Fibroblast of lung (primary cell): ENCODE measurements at places on chromosomes 3 and 15. TPM values are rescaled to one million over a fixed set of nuclear protein-coding genes. Genes with fewer than 3 reads are reported as not detected.

Gene DNAH12
- total RNA-seq, result under 0.01 and 0.17 TPM in 2 replicates

Gene PRRT3
- total RNA-seq, result 1.5 and 3.8 TPM in 2 replicates

- no peak for DNase-seq
Measured at GRCh38 chr3:5035692-5036391, 56.6 kb downstream of the BHLHE40 start.

DNA sequence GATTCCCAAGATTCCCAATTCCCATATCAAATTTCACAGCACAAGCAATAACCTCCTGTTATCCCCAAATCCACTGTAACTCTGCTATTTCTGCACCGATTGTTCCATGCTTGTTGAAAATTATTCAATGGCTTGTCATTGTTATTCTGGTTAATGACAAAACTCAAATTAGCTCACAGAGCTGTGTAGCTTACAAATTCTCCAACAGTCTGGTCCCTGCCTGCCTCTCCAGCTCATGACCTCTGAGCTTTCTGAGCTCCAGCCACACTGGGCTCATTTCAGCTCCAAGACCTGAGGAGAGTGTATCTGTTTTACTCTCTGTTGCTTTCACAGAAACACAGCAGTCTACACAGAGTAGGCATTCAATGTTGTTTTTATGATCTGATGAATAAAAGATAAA, 3.3 kb downstream of the DPPA2 start:
- DNase-seq, result no peak

DNA sequence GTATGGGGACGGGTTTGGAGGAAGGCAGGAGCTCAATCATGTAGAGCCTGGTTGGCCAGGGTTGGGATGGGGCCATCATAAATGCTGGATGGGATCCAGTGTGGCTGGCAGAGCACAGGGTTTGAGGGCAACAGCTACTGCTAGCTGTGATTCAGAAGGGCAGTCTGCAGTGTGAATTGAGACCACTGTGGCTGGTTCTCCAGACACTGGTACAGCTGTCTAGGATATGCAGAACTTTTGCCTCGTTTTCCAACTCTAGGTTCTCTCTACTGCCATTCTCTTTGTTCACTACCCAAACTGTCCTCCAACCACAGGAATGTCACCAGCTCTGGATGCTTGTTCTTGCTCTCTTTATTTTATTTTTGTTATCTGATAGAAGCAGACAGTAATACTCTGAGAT, 543.6 kb downstream of the AGBL1 start:
- no peak for DNase-seq

Gene PLIN1
- 0.50 and 0.51 TPM in 2 replicates for total RNA-seq

DNA sequence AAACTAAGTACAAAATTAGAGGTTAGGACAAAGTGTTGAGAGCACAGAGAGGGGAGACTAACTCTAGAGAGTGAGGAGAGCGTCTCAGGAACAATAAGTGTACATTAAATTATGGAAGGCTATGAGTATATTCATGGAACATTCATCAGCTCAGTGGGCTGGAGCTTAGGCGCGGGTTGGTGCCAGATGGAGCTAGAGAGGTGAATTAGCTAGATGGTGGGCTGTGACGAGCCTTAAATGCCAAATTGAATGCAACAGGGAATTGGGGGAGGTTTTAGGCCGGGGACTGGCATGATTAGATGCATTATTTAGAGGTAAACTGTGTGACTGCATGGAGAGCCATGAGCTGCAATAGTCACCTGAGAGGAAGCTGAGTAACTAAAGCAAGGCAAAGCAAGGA, 97.1 kb downstream of the TMEM108 start:
- DNase-seq, result no peak

DNA sequence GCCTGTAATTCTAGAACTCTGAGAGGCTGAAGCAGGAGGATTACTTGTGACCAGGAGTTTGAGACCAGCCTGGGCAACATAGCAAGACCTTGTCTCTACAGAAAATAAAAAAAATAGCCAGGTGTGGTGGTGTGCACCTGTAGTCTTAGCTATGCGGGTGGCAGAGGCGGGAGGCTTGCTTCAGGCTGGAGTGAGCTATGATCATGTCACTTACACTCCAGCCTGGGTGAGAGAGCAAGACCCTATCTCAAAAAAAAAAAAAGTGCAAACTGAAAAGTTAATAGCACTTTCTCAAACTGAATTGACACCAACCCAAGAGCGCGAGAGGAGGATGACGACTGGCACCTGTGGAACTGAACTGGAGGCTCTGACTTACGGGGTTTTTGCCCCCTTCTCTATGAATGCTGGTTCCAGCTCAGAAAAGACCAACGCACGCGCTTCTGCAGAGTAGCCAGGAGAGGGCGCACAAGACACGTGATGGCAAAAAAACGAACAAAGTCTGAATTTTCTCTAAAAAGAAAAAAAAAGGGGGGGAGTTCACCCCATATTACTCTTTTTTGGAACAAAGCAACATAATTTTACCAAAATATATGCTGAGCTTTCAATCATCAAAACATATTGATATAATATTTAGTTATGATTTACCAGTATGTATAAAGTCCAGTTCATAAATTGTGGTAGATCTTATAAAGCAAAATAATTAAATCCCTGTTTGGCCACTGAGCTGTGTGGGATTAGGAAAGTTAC, 23.7 kb downstream of the CFAP92 start:
- peak; percentile 58 for DNase-seq

DNA sequence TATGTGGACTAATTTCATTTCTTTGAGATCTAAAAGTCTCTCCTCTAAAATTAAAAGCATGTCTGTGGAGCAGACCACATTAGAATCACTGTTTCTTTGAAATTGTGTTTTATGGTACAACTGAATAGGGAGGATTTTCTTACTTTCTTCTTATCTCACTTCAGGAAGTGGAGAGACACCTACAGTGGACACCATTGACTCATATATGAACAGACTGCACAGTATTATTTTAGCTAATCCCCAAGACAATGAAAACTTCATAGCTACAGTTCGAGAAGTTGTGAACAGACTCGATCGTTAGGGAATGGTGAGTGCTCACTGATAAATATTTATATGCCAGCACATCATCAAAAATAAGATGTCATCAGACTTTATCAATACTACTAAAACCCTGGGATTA, 58.3 kb downstream of the HMG20A start:
- DNase-seq, result no peak

GRCh38 chr3:160187288-160187687, 37.9 kb upstream of the C3orf80 start:
- DNase-seq, result no peak

- DNase-seq, result no peak
Measured at GRCh38 chr3:22606938-22607337, 596.2 kb upstream of the UBE2E2 start.

Gene PRTG
- total RNA-seq, result 2.1 and 4.0 TPM in 2 replicates

GRCh38 chr15:51755790-51756189, 4.4 kb downstream of the TMOD2 start:
- DNase-seq, result no peak

Gene STAB1
- total RNA-seq, result under 0.01 TPM in 2 replicates

DNA sequence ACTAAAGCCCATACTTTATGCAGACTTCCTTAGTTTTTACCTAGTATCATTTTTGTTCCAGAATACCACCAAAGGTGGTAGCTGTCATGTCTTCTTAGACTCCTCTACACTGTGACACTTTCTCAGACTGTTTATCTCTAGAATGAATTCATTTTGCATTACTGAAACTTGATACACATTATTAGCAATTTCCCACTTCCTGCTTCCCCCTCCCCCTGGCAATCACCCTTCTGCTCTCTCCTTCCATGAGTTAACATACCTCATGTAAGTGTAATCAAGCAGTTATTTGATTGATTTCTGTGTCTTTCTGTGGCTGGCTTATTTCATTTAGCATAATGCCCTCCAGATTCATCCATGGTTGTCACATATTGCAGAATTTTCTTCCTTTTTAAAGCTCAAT, 204.9 kb downstream of the STAG1 start:
- peak; percentile 29 for DNase-seq

Gene CPLX3
- total RNA-seq, result not detected in 2 replicates

Gene ALG1L2
- total RNA-seq, result 0.50 TPM in 1 of 2 replicates, not detected in the other

GRCh38 chr15:69531665-69532027, 79.0 kb downstream of the RPLP1 start:
- DNase-seq, result no peak

DNA sequence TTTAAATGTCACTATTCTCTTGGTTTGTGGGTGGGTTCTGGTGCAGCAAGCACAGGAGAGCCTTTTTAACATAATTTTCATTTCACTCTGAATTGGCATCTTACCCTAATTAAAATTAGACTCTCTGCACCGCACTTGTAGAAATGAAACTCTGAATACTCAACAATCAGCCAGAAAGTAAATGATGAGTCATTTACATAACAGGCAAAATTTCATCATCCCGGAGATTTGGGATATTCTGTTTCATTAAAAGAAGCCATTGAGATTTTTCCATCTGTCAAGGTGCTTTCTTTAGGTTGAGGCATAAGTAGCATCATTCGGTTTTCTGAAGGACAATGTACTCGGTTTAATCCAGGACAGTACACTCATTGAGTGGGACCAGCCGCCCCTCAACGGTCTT, 111.0 kb downstream of the RFTN1 start:
- peak; percentile 61 for DNase-seq

Gene GOLGA8T
- total RNA-seq, result 0.17 and 0.26 TPM in 2 replicates

Gene PLD1
- 8.2 and 18.8 TPM in 2 replicates for total RNA-seq

DNA sequence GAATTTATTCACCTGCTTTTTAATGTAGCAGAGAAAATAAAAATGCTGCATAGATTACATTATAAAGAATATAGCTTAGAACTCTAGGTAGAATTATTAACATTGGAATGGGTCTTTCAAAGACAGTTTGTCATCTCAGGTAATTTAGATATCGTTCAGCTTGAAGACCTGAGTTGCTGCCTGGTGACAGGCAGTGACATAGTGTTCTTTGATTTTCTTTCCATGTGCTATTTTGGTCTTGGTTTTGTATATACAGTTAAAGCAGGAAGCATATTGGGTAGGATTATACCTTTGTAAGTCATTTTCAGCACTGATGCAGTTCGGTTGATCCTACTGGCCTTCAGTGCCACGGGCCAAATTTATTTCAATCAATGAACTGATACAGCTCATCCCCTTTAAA, 98.7 kb downstream of the BBX start:
- no peak for DNase-seq

Gene THAP10
- 2.3 and 5.0 TPM in 2 replicates for total RNA-seq

Gene RTP1
- under 0.01 TPM in 1 of 2 replicates, not detected in the other for total RNA-seq

- no peak for DNase-seq
Measured at GRCh38 chr3:83868909-83869567, 1089.8 kb upstream of the CADM2 start.

DNA sequence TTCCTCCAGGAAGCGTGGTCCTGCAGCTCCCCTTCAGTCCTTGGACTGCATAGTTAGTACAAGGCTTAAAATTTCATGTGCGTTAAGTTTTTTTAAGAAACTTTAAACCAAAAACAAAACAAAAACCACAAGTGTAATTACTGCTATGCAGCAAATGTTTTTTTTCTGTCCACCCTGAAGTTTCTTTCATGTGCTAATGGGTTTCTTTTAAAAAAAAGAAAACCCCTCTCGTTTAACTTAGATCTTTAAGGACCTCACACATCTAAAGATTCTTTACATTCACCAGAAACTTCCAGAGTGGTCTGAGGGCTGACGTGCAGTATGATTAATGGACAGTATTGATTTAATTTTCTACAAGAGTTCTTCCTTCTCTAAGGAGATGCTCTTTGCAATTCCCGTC, 72.0 kb upstream of the PYGO1 start:
- no peak for DNase-seq

Gene KLF15
- total RNA-seq, result 4.1 and 6.4 TPM in 2 replicates

Gene GREM1
- total RNA-seq, result 113 and 364 TPM in 2 replicates

- peak; percentile 82 for DNase-seq
Measured at GRCh38 chr3:129224984-129225393, 24.4 kb upstream of the COPG1 start.

DNA sequence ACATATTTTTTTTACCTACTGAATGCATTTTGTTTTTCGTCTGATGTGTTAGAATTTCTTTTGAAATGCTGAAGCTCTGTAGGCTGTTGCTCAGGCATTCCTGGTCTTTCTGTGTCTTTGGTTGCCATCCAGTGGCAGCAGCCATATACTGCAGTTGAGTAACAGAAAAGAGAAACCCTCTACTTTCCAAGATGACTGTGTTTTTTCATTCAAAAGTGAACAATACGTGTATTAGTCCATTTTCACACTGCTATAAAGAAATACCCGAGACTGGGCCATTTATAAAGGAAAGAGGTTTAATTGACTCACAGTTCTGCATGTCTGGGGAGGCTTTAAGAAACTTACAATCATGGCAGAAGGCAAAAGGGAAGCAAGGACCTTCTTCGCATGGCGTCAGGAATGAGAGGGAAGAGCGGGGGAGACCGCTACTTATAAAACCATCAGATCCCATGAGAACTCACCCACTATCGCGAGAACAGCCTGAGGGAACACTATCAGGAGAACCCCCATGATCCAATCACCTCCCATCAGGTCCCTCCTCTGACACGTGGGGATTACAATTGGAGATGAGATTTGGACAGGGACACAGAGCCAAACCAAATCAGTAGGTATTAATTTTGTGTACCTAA, 4.7 kb upstream of the GOLGA8B start:
- DNase-seq, result peak; percentile 88

- DNase-seq, result peak; percentile 74
Measured at GRCh38 chr3:37054370-37054769, 61.1 kb downstream of the MLH1 start.

Gene MASP1
- 56.2 and 328 TPM in 2 replicates for total RNA-seq

DNA sequence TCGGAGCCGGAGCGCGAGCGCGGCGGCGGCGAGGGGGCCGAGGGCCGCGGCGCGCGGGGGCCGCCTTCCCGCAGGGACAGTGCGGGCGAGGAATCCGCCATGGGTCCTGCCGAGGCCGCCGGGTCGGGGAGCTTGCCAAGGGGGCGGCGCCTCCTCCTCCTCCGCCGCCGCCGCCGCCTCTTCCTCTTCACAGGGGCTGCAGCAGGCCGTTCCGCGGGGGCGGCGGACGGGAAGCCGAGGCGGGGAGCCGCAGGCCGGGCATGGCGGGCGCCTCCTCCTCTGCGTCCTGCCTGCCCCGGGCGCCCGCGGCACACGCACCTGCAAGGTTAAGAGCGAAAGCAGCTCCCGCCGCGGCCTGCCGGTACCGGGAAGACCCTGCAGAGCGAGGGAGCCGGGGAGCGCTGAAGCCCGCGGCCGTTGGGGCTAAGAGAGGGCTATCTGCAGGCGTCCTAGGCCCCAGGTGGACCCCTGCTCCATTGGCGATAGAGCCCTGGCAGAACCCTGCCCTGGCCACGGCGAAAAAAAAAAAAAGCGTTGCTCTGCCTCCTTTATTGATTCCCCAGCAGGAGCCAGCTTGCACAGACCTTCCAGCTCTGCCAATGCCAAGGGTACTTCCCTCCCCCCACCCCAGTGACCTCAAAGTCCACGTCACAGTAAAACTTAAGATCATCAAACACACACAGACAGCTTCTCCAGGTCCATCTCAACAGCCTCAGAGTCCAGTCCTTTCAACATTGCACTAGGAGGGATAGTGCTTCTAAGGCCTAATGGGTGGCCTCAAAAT, at the start of gene LYSMD2:
Gene LYSMD2 (minus strand): TSS at position 134 of the 784 bp plus-strand sequence. CDS start 33 bp downstream, at position 101.
- peak; percentile 40 for DNase-seq

Gene PML
- total RNA-seq, result 16.4 and 34.0 TPM in 2 replicates

GRCh38 chr15:38017721-38018120, 83.3 kb downstream of the TMCO5A start:
- DNase-seq, result no peak

GRCh38 chr15:66425837-66426236, 39.1 kb downstream of the MAP2K1 start:
- DNase-seq, result no peak
